ENCODE measurements at places on chromosomes 1 and 21.

DNA sequence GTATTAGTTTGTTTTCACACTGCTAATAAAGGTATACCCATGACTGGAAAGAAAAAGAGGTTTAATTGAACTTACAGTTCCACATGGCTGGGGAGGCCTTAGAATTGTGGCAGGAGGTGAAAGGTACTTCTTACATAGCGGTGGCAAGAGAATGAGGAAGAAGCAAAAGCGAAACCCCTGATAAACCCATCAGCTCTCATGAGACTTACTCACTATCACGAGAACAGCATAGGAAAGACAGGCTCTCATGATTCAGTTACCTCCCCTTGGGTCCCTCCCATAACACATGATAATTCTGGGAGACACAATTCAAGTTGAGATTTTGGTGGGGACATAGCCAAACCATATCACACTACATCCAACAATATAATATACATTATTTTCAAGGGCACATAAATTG, 145.7 kb upstream of the BARHL2 start:
- DNase-seq: no peak

DNA sequence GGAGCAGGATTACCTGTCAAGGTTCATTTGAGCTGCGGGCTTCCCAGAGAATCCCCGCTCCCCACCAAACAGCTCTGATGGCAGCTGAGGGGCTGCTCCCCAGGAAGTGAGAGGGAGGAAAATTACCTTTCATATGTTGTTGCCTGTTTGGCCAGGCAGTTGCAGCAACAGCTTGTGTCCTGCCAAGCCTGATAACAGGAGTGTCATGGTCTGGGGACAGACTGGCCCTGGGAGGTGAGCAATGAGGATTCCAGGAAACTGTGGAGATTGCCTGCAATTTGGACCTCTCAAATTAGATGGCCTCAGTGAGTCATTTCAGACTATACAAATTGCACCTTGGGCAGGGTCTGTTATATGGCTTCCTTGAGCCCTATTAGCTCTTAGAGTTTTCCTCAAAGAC, 189.3 kb downstream of the PTPRU start:
- DNase-seq: no peak

- no peak for DNase-seq
Observed at GRCh38 chr1:160534823-160535605, 12.0 kb upstream of the SLAMF6 start.

- DNase-seq: no peak
Observed at GRCh38 chr1:156797212-156797871, 19.3 kb downstream of the SH2D2A start.

DNA sequence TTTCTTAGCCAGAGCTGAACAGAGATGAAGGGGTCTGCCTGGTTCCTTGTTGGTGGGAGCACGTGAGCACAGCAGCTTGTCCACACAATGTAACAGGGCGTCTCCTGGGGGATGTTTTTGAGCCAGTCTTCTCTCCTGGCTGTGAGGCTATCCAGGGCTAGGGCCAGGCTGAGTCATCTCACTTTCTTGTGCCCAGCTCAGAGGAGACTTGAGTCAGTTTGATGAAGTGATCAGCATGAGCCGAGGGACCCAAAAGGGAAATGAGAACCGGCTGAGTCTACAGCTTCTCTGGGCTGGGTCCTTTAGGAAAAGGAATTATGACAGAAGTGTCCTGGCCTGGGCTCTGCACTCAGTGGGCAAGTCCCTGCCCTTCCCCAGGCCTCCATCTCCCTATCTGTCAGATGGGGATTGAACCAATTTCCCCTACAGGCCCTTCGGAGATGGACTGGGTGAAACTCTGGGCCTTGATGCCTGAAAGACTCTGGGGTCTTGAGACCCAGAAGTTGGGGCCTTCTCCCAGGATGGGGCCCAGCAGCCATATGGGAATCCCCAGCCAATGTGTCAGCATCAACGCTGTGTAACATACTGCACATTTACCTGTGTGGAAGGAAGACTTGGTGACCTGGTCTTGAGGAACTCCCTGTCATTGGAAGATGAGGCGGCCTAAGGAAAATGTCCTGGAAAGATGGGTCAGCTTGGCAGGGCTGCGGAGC, 36.6 kb downstream of the DMRTB1 start:
- no peak for DNase-seq

DNA sequence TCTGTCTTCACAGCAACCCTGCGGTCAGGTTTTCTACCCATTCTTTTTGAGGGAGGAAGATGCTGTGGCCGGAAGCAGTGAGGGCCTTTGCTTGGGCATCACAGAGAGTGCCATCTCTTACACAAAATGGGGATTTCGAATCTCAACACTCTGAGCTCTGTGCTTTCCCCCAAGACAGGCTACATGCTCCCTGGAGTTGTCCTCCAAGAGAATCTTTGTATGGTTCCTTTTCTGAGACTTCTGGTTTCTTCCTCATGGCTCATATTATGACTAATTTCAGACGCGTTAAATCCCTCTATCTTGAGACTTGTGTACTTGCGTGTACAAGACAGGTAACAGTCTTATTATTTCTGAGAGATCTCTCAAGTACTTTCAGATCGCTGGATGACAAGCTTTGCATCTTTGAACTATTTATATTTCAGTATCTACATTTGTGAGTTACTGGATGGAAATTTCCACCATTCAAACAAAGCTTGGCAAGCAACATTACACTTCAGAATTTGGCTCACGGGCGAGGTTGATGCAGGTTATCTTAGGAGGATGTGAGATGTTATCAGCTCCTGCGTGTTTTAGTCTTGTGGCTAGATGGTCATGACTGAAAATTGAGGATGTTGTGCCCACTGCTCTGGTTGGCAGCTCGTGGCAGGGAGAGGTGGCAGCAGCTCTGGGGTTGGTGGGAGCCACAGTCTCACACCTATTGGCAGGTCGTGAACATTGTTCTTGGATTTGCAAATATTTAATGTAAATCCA, 19.4 kb downstream of the ABCG1 start:
- no peak for DNase-seq

DNA sequence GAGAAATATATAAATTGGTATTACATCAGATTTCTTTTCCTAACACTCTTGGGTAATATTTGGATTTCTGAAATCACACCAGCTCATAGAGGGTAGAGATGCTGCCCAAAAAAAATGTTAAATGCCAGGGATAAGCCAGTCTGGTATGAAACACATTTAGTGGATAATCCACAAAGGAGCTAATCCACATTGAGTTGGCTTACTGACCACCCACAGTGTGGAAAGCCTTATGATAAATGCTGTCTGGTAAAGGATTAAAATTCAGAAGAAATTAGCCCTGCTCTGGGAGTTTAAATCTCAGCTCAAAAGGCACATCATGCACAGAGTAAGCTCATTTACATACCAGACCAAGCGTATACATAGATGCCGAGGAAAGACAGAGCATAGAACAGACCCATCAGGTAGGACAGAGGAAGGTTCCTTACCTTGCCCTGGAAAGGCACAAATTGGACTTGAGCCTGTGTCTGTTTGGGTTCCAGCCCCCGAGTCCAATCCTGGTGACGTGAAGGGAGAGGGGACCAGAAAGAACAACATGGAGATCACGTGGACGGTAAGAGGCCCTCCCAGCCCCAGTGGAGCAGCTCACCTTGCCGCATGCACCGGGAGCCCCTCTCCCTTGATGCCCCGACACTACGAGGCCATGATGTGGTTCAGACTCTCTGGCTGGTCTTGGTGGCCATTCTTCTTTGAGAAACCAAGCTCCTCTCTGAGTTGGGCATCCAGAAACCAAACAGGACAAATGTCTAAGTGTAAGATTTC, 62.9 kb upstream of the CNTN2 start:
- DNase-seq: no peak

DNA sequence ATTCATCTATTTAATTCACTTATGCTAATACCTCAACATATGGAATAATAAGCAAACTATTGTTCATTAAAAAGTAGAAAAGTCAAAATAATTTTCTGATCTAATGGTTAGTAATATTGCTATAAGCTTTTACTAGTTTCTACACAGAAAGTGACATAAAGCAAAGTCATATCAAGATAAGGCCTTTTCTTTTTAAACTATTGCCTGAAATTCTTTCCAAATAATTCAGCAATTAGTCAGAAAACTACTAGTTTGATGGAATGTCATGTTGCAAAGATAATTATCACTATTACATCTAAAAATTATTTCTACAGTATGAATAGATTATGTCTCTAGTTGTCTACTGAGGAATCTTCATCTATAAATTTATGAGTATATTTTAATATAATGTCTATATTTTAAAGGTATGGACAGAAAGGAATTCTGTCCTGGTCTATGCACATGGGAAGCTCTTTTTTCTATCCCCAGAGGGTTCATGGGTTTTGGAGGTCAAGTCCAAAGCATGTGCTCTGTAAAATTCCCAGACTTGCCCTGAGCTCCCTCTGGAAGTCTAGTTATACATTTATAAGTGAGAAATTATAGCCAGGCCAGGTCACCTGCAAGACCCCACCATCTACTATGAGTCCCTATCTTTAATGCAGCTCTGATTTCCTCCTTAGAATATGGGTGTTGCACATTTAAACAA, 84.6 kb upstream of the DPYD start:
- no peak for DNase-seq

DNA sequence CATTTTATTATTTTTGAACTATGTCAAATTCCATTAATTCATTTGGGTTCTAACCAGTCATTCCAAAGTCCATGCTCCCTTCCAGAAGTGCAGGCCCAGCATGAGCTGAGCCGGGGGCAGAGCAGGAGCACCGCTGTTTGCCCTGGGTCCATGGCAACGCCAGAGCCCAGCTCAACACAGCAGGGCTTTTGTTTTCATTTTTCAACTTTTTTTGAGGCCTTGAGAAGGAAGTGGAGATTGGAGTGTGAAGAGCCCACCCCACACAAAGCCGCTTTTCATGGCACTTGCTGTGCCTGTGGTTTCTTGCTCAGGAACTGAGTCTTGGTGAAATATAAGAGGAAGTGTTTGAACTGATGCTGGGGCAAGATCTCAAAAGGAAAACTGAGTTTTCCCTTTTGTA, 13.2 kb upstream of the PRMT2 start:
- DNase-seq: peak; percentile 56

- DNase-seq: no peak
Observed at GRCh38 chr21:46641656-46642055, 6.2 kb downstream of the PRMT2 start.

- DNase-seq: no peak
Observed at GRCh38 chr1:190000365-190000872, 477.2 kb downstream of the BRINP3 start.

- DNase-seq: no peak
Observed at GRCh38 chr21:46110499-46111192, 12.7 kb downstream of the COL6A2 start.

- no peak for DNase-seq
Observed at GRCh38 chr1:164853146-164853545, 294.2 kb downstream of the PBX1 start.

DNA sequence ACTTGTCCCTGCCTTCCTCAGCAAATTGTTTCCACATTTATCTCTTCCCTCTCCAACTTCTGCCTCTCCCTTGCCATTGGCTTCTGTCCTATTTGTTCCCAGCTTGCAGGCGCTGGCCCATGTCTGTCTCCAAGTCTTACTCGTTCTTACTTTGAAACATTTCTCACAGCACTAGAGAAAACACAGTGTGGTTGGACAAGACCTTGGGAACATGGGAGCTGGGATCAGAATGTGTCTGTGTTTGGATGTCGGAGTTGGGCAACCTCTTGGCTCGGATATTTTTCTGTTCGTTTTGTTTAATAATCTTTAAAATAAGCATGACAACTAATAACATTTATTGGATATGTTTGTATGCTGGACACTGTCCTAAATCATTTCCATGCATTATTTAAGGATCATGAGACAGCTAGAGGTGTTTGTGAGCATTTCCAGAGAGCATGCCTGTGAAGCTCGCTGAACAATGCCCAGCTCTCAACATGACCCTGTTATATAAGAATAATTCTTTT, 5.9 kb upstream of the BRWD1 start:
- DNase-seq: peak; percentile 93

- no peak for DNase-seq
Observed at GRCh38 chr1:155970531-155971167, 7.7 kb downstream of the ARHGEF2 start.

DNA sequence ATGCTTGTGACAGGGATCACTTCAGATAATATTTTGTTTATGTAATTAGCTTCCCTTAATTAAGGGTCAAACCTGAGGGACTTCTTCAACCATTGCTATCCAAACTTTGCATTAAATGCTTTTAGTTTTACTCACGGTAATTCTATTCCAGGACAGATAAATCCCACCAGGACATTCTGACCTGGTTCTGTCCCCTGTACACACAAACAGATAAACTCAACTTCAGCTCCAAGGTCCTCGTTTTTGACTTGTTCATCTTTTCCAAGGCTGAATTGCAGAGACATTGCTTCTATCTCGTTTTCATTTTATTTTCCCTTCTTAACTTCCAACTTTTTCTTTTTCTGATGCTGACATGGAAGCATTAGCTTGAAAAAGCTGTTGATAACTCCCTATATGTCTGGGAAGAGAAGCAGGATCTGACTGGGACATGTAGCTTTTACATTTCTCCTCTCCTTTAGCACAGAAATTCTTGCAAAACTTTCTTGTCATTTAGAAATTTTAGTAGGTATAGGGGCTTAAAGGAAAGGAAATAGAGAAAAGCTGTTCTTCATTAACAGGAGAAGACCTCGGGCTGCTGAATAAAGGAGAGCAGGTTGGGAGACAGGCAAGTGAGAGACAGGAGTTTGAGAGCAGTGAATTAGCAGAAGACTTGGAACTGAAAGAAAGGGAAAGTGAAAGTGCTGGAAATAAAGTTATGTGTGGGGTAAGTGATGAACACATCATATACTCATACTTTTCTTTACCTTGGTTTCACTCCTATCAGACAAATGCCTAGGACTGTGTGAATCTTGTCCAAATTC, 231.7 kb upstream of the B3GALT2 start:
- DNase-seq: no peak

- DNase-seq: no peak
Observed at GRCh38 chr21:45335151-45335760, 47.6 kb upstream of the POFUT2 start.

- no peak for DNase-seq
Observed at GRCh38 chr1:222896630-222897526, 82.0 kb downstream of the DISP1 start.

GRCh38 chr1:187605736-187606135, 777.0 kb downstream of the PLA2G4A start:
- DNase-seq: no peak

DNA sequence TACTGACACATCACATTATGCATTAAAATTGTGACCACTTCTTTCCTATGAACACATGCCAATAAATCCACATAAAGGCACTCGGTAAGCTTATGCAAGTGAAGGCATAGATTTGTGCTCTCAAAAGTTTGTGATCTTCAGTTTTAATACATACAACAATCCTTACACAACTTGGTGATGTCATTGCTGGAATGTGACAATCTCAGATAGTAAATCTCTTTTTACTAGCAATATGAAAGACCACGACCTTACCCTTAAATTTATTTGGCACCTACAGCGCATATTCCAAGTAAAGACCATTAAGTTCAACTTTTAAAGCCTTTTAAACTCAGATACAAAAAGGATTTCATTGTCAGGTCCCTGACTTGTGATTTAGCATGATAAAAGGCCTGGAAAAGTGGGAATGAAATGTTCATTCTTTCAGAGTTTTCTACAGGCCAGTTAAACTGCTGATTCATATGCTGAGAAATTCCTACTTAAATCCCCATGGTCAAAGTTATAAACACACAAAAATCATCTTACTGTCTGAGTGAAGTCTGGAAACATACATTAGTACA, 157.4 kb downstream of the SIPA1L2 start:
- no peak for DNase-seq

Data from right lung (tissue), 10 donors.